ENCODE measurements at places on chromosomes 13 and 19.

DNA sequence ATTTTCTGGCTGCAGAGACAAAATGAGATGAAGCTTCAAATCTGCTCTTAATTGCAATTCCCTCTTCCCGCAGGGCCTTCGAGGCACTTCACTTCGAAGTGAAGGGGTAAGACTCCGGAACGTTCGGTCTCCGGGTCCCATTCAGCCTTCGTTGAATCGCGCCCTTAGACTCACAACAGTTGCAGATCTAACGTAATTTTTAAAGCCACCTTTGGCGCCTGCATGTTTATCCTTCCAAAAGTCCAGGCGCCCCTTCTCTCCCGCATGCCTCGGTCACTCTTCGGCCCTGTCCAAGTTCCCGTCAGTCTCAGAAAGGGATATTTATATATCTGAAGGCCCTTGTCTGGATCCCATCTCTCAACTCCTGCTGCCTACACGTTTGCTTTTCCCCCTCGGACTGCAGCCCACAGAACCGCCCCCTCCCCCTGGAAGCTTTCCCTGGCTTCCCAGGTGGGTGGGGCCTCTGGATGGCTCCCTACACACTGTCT is 915 bp upstream of the KCTD12 start:
- no peak for DNase-seq

DNA sequence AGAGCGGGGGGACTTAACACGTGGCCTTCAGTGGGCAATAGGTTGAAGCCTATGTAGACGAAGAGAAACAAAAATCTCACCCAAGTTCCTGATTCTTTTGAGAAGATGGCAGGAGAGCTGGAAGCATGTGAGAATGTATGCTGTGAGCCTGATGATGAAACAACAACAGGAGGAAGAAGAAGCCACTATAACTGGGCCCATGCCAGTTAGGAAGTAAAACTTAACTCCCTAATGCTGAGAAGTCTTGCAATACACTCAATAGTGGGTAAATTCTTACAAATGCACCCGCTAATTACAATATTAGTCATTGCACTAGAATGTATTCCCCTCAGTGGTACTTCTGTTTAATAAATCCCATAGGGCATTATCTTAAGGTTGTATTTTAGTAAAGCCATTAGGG is 9.1 kb downstream of the PCDH17 start:
- DNase-seq, result no peak

DNA sequence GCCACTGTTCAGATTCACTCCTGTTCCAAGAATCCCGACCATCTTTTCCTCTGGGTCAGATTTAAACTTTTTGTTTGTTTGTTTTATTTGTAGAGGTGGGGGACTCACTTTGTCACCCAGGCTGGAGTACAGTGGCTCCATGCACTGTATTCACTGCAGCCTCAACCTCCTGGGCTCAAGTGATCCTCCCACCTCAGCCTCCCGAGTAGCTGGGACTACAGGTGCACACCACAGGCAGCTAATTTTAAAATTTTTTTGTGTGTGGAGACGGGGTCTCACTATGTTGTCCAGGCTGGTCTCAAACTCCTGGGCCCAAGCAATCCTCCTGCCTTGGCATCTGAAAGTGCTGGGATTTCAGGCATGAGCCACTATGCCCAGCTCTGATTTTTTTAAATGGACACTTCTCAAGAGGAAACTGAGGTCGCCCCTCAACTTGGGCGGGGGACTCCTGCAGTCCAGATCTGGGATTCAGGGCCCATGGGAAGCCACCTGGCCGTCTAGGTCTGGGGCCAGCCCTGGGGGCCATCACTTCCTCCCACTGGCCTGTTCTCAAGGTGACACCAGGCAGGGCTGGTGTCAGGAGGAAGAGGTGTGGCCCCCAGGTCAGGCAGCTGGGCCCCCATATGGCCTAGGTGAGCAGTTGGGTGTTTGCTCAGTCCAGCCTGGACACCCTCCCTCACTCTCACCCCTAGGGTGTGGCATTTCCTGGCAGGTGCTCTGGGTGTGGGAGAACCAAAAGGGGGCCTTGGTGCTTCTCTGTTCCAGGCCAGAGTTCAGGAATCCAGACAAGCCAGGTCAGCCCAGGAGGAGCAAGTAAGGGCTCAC is 1.3 kb downstream of the B3GNT3 start:
- no peak for DNase-seq

DNA sequence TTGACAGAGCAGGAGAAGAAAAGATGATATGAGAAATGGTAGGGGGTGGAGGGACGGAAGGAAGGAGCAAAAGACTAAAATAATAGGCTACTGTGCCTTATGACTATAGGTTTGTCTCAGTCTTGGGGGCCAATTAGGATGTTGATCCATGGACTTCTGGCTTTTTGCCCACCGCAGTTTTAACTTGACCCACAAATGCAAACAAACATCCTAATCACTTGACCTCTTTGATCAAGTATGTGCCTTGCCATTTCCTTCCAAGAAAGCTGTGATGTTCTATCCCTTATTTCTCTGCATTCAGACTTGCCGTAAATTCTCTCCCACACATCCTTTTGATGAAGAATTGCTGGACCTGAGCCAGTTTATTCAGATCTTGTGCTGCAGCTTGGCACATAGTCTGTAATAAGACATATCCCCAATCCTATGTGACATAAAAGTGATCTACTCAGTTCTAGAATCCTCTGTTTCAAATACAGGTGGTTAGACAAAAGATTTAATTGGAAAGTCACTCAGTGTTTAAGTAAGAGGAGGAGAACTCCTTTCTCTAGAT is 62.8 kb downstream of the TPT1 start:
- no peak for DNase-seq

- DNase-seq, result no peak
Observed at GRCh38 chr19:2984215-2984528, 6.8 kb downstream of the TLE6 start.

- no peak for DNase-seq
Observed at GRCh38 chr13:64723724-64724123, 2506.4 kb downstream of the PCDH9 start.

- no peak for DNase-seq
Observed at GRCh38 chr19:49210108-49210900, 52.7 kb downstream of the TRPM4 start.

DNA sequence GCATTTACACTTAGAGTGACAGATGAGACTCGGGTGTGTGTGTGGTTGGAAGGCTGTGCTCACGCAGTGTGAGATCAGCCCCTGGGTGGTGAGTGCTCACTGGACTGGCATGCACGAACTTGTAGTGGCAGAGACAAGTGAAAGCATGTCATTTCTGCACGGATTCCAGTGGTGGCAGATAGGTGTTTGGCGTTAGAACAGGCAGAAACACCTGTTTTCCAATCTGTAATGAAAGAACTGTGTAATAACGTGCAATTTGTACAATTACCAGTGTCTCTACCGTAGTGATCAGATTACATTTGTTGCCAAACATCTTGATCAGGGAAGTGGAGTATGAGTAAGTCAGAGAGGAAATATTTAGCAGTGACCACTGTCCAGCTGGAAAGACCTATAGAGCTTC is 8.2 kb downstream of the LAMP1 start:
- no peak for DNase-seq

DNA sequence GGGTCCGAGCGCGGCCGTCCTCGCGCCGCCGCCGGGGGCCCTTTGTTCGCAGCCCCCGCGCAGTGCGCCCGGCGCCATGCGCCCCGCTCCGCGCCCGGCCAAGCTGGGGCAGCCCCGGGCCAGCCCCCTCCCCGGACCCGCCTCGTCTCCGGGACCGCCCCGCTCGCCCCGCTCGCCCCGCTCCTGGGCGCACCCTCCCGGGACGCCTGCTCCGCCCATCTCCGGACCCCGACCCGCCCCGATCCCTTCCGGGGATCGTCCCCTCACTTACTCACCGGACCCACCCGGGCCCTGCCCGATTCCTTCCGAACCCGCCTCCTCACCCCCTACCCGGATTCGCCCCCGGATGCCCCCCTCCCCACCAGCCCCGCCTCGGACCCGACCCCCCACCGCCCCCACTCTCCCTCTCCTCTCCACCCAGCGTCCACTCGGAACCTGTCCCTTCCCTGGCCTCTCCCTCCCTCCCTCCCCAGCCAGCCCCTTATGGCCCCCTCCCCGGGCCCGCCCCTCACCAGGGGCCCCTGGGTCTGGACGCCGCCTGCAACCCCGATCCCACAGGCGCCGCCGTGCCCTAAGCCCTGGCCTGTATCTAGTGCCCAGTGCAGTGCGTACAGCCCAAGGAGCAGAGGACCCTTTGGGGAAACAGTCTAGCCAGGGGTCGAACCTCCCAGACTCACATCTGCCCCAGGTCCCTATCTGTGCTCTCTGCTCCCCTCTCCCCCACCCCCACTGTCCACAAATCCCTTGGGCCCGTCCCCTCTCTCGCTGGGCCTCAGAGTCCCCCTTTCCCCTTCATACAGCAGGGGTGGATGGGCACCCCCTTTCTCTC is at the start of gene CPAMD8:
TSS of gene CPAMD8 (minus strand) at position 105 of the 829 bp plus-strand sequence. CDS start 168 bp downstream, outside the sequence.
- DNase-seq, result no peak
